ENCODE measurements at places on chromosomes 11 and 22.
A peak's percentile ranks its signal among the peaks of the same experiment; 100 is the strongest.

GRCh38 chr22:50189184-50189848 lies 3.6 kb downstream of the TRABD start:
- DNase-seq: no peak

- no peak for DNase-seq
Measured at GRCh38 chr22:49979587-49980264, 19.2 kb downstream of the PIM3 start.

DNA sequence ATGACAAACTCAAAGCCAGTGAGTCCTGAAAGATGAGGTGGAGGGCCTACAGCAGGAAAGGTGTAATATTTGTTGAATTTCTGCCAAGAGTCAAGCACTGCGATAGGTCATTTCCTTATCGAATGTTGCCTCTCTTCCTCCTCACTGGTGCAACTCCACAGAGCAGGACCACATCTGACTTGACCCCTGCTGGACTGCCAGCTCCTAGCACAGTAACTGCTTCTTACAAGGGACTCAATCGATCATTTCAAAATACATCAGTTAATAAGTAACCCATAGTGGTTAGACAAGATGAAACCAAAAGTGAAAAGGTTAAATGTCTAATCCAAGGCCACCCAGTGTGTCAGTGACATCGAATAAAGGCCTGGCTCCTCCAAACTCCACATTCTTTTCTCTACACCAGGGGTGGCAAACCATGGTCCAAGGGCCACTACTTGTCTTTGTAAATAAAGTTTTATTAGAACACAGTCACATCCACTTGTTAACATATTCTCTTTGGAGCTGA lies 98.5 kb upstream of the CSNK2A3 start:
- no peak for DNase-seq

DNA sequence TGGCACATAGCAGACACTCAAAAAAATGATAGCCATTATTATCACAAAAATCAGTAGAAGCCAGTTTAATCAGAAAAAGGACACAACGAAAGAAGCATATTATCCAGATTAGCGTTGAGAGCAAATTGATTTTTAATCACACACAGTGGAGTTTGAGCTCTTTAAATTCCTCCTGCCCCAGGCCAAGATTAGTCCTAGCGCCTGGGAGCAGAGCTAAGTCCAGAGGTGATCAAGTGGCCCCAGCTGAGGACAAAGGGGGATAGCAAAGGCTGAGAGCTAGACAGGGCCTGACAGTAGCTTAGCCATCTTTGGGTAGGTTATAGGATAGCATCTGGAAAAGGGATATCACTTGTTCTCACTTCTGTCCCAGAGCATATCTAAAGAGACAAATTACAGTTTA lies 133.6 kb downstream of the NXPE2 start:
- no peak for DNase-seq

- no peak for DNase-seq
Measured at GRCh38 chr11:68430801-68431200, 29.8 kb upstream of the PPP6R3 start.

GRCh38 chr22:45305456-45306075 lies 4.2 kb upstream of the FAM118A start:
- DNase-seq: no peak

GRCh38 chr22:20807315-20807752 lies 33.4 kb downstream of the SERPIND1 start:
- DNase-seq: no peak

DNA sequence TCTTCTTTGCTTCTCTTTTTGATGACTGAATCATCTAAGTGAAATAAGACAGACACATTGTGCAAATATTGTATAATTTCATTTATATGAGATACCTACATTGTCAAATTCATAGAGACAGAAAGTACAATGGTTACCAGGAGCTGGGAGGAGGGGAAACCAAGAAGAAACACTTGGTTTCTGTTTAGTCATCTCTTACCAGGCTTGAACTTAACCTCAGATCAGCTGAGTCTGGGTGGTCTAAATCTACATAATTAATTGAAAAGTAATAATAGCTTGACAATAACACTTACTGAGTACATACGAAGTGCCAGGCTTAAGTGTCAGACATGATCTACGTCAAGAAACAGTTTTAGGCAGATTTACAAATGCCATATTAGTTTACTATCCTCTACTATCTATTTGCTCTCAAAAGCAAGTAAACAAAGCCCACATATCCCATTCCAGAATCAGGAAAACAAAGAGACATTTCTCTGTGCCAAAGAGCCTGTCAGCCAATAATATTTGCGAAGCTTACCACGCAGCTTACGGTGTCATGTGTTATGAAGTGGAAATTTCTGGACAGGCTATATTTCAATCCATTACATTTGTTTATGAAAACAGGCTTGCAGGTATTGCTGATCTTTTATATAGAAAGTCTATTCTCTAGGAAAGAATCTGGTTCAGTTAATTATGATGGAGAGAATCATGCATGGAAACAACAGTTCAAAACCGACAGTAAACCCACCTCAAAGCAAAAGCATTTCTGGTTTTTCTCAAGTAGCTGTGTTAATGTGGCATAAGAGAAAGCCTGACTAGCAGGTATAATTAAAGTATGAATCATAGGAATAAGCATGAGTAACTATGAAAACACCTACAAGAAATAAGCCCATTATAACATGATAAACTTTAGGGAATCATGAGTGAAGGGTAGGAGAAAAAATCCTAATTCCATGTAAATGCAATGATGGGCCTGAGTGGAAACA lies 2.7 kb upstream of the ARHGAP42 start:
- DNase-seq: no peak

DNA sequence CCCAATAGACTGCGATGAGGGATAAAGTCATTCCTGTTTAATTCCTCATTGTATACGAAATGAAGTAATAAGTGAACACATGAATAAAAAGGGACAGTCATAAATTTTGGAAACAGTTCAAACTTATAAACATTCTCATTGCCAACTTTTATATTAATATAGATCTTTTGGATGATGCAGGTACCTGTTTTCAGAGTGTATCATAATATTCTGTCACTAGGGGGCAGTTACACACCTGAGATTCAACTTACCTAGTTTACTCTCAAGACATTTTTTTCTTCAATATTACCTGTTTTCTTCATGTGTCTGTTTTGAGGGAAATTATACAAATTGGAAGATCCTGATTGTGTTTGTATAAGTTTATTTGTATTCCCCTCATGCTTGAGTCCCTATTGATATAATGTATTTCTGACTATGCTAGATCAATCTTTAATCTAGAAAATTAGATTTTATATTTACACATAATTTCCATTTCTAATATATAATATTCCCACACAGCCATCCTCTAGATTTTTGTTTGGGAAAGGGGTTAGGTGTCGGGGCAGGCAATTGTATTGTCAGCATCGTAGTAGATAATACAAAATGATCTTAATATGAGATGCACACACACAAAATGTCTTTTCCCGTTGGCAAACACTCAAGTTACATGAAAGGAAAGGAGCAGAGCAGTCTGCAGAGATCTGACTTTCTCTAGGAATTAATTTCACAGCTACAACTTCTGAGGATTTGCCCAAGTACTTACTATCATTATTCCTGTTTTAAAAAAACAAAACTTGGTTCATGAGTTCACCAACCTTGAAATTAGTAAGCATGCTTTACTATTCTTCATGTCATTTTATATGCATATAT lies 18.4 kb downstream of the FDX1 start:
- DNase-seq: no peak

GRCh38 chr22:21641789-21642583 lies at the start of gene SDF2L1:
Gene SDF2L1 (plus strand): TSS chr22:21642302. CDS start chr22:21642337, 35 bp downstream.
- peak; percentile 99 for DNase-seq

GRCh38 chr22:24834845-24835570 lies 29.0 kb downstream of the SGSM1 start:
- DNase-seq: peak; percentile 11
